CD4-positive, alpha-beta T cell treated with Interleukin-17A for 4 hours (primary cell): ENCODE measurements at places on chromosomes 11 and 22.

GRCh38 chr11:107744736-107745135, 32.9 kb upstream of the SLN start:
- DNase-seq, result no peak

DNA sequence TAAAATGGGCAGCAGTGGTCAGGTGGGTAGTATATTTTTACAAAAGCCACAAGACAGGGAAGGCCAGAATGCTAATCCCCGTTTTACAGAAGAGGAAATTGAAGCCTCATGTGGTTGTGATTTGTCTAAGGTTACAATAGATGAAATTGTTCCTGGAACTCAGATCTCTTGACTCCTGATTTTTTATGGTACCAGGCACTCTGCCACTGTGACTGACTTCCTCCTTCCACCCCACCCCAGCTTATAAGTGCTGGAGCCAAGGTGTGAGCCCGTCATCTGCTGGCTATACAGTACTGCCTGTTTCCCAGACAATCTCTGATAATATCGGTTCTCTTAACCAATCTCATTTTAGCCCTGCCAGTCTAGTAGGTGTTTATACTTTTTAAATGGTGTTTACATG, 1.9 kb downstream of the SLC5A1 start:
- DNase-seq, result no peak

DNA sequence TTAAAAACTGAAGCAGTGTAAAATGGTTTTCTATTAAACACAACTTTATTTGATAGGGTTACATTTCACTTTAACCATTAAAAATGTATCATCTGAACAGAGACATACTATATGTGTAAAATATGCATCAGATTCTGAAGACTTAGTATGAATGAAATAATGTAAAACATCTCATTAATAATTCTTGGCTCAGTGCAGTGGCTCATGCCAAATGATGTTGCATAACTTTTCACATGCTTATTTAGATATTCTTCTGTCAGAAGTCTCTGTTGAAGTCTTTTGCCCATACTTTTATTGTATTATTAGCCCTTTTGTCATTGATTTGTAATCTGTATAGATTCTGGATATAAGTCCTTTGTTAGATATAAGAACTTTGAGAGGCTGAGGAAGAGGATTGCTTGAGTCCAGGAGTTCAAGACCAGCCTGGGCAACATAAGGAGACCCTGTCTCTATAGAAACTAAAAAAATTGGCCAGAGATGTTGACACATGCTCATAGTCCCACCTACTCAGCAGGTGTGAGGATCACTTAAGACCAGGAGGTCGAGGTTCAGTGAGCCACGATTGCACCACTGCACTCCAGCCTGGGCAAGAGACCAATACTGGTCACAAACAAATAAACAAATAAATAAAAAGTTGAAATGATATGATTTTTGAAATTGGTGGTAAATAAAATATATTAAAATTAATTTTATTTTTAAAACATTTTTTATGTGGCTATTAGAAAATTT, 73.8 kb upstream of the PARVA start:
- no peak for DNase-seq

GRCh38 chr11:5737670-5738392, 1.6 kb downstream of the OR56B1 start:
- DNase-seq, result no peak

DNA sequence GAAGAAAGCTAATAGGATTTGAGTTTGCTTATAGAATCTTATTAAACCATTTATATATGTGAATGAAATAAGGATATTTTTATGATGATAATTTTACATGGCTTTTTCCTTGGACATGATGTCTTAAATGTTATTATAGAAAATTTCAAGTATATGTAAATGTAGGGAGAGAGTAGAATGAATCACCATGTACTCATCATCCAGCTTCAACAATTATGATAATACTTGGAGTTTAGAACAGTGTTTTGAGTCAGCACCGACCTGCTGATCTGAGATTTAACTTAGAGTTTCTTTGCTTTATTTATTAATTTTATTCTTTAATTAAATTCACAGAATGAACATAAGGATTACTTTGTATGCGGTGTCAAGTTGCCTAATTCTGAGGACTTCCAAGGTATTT, 193.5 kb downstream of the UVRAG start:
- DNase-seq, result no peak

DNA sequence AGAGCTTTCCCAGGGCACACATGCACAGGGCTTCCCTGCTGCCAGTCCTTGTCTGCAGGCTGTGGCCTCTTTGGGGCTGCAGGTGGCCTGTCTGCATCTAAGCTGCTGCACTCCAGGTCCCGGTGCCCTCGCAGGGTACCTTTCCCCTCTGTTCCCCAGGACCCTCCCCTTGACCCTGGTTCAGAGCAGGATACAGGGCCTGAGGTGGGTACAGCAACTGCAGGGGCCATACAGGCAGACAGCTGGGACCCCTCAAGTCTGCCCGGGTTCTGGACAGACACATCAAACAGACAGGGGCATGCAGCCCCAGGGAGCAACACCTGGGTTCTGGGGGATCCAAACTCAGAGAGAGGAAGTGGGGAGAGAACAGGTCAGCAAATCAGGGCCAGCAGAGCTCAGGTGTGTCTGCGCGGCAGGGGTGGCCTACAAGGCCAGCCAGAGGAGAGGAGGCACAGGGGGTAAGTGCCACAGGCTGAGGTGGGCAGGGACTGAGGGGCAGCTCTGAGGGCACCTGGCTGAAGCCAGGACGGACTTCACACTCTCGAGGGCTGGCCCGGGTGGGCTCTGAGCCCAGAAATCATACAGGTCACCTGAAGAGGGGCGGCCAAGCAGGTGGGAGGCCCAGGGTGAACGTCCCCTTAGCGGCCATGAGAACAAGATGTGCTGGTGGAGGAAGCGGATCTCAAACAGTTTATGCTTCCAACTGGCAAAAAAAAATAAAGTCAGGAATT, 29.9 kb upstream of the COMT start:
- no peak for DNase-seq

GRCh38 chr11:119705362-119705761, 23.6 kb downstream of the NECTIN1 start:
- no peak for DNase-seq

- no peak for DNase-seq
Measured at GRCh38 chr11:69869311-69869939, 50.2 kb upstream of the FGF3 start.

- DNase-seq, result no peak
Measured at GRCh38 chr11:78708388-78708787, 133.7 kb upstream of the NARS2 start.

- DNase-seq, result no peak
Measured at GRCh38 chr11:69945157-69945556, 125.9 kb upstream of the FGF3 start.

DNA sequence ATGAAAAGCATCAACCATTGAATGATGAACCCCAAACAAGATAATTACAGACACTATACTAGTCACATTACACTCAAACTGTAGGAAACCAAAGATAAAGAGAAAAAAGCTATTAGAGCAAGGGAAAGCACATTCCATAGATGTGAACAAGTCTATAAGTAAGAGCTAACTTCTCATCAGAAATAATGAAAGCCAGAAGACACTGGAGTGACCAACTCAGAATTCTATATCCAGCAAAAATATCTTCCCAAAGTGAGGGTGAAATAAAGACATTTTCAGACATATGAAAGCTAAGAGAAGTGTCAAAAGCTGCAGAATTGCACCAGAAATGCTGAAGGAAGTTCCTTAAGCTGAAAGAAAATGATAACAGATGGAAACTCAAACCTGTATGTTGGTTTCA, 17.3 kb downstream of the FCHSD2 start:
- DNase-seq, result no peak

GRCh38 chr11:131880316-131880715, 509.9 kb downstream of the NTM start:
- DNase-seq, result no peak

DNA sequence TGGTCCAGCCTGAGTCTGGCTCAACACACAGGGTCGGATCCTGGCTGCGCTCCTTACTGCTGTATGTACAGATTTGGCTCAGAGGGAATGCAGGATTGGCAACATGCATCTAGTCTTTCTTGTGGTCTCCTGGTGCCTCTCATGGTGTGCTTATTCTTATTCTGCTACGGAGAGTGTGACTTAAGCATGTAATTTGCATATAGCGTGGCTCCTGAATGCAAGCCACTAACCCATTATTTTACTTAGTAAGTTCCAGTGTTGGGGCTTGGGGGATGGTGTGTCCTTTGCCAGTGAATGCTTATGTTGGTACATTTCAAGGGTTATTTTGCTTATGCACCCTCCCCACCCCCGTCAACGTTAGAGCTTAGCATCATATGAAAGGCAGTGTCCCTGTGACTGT, 51.2 kb downstream of the PTPRJ start:
- DNase-seq, result no peak

GRCh38 chr11:47589584-47589976, 3.1 kb downstream of the FAM180B start:
- no peak for DNase-seq

- DNase-seq, result peak; percentile 10
Measured at GRCh38 chr11:13216019-13216710, 61.4 kb upstream of the BMAL1 start.

DNA sequence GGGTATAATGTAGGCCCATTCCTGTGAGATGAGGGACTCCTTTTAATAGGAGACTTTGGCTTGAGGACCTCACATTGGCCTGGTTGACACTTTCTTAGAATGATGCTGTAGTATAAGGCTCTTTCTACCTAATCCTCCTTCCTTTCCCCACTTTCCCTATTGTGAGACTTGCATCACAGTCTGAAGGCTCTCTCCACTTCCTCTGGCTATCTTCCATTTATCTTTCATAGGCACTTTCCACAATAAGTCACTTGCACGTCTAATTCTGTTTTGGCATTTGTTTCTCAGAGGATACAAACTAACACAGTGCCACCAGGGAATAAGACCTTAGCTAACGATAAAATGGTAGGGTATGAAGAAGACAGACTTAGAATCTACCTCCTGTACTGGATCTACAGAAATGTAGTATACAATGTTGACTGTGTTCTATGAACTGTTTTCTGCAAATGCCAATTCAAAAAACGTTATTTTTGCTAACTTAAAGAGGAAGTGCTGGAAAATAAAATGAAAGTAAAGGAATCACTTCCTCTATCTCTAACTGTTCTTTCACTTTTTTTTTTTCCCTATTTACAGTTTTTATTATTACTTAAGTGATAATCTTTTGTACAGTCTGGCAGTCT, 17.9 kb upstream of the PDE3B start:
- no peak for DNase-seq

GRCh38 chr11:126926376-126926791, 74.2 kb downstream of the KIRREL3 start:
- DNase-seq, result no peak

- no peak for DNase-seq
Measured at GRCh38 chr11:58905721-58906547, 33.4 kb upstream of the GLYATL1 start.

GRCh38 chr11:117273550-117274289, 17.4 kb upstream of the BACE1-AS start:
- no peak for DNase-seq

DNA sequence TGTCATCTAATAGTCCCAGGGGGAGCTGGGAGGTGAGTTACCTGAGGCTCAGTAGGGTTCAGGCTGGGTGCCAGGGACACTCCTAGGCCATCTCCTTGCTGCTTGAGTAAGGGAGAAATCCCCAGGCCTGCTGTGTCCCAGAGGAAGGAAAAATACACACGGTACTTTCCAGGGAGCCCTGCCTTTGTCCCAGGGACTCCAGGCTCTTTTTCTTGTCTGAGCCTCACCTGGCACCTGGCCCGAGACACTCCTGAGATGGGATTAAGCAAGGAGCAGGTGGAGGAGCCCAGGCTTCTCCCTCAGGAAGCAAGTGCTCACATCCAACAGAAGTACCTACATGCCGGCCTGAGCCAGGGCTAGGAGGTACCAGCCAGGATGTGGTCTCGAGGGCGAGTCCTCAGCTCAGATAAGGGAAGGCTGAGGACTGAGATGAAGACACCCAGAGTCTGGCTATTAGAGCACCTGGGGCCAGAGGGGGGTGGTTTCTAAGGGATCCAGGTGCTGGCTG, 899 bp upstream of the KLHDC7B start:
- peak; percentile 44 for DNase-seq

- no peak for DNase-seq
Measured at GRCh38 chr11:12746593-12747097, 72.4 kb downstream of the TEAD1 start.

DNA sequence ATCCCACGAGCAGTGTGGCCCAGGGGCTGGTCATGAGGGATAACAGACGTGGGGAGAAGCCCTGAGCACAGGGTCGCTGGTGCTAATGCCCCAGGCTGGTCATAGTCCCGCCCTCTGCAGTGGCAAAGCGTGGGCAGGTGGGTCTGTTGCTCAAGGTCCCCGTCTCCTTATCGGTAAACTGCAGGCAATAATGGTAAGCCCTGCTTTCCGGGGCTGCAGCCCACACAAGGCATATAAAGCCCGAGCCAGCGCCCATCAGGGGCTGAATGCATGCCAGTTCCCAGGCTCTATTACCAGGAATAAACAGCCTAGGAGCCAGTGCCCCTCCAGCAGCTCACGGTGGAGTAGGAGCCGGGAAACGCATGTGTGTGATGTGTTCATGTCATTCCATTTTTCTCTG, 261.0 kb downstream of the BRD1 start:
- no peak for DNase-seq

- DNase-seq, result no peak
Measured at GRCh38 chr22:19529811-19530210, 5.6 kb upstream of the CLDN5 start.

DNA sequence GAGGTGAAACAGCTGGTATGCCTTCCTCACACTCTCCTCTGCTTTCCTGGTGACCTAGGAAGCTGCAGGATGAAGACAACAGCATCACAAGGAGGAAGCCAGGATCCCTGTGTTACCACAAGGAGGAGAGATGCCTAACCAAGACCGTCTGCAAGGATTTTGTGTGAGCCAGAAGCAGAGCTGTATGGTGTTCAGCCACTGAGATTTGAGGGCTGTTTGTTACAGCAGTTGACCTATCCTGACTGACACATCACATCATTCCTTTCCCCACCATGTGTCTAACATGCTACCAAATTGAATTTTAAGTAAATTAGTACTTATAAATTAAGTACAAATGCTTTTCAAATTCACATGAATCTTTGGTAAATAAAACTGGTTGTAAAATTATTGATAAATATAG, 8.9 kb upstream of the CHKA start:
- DNase-seq, result no peak

- no peak for DNase-seq
Measured at GRCh38 chr11:72630104-72630852, 43.9 kb downstream of the PDE2A start.
